ENCODE measurements at places on chromosomes 12 and 14.

DNA sequence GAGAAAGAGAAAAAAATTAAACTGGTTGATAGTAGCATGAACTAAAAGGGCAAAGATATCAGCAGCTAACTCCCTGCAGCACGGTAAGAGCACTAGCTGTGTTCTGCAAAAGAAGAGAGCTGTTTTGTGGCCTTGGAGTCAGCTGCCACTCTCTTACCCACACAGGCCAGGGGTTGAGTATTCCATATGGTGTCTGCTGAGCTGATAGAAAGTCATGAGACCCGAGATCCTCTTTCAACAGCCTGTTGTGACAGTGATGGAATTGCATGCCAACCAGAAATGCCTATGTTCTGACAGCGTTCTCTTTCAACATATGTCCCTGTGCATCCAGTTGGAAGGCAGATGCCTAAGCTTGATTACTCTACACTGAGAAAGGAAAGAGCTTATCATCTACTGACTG is 39.9 kb downstream of the TMTC1 start:
- DNase-seq = no peak

DNA sequence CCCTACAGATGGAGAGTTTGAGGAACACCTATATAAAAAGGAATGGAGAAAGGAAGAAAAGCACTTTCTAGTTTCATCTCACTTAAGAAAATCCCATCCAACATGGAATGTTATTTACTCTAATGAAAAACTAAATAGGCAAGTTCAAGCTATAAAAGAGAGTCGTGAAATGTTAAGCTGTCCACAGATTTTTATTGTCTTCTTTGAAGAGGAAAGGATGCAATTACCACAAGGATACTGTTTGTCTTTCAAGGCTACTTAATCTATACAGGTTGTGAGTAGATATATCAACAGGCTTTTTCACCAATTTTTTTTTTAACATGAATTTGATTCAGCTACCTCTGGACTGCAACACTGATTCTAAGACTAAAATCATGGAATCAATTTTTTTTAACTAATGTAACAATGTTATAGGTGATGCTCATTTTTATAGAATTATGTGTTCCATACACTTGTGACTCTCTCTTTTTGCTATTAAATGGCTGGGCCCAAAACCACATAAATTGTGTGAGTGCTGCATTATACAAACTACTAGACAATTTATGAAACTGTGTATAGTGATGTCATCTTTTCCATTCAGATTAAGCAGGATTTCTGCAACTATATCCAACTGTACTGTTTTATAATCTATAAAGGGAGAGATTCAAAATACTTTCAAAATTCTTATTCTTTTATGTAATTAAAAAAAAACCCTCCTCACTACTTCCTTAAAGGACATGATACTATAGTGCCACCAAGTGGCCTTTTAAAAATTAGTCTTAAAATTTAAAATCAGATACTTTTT is 26.8 kb upstream of the BMAL2 start:
- no peak for DNase-seq

DNA sequence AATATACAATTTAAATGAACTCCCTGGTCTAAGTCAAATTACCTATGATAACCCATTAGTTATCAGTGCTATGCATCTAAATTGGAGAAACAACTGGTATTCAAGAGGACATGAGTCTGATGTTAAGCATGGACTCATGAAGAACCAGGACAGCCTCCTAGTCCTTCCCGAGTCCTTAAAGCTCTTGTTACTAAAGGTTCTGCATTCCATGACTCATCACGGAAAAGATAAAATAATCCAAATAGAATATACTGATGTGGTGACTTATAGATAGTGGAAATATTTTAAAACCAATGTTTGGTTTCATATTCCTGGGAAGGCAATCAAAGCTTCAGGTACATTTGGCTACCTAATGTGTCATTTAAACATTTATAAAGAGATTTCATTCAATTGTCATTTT is 117.2 kb upstream of the PMCH start:
- DNase-seq = no peak

GRCh38 chr14:68932231-68932630 is 46.9 kb downstream of the ACTN1 start:
- DNase-seq = no peak

- no peak for DNase-seq
Observed at GRCh38 chr14:72528059-72528862, 365.6 kb downstream of the DPF3 start.

GRCh38 chr12:8887285-8887715 is 27.0 kb upstream of the PHC1 start:
- DNase-seq = no peak

DNA sequence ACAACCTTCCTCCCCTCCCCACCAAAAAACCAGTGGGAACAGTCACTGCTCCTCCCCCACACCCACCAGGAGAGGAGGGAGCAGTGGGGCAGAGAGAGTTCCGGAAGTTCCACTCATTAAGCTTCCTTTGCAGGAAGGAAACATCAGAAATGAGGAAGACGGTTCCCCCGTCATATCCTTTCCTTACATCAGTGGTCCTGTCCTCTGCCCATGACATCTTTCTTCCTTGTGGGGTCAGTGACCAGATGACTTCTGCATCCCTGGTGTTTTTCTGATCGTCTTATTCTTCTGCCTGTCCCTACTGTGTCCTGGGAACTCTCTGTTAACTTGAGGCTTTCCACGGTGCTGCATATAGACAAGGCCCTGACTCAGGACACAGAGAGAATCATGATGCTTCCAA is 40.8 kb upstream of the SPTLC2 start:
- no peak for DNase-seq

DNA sequence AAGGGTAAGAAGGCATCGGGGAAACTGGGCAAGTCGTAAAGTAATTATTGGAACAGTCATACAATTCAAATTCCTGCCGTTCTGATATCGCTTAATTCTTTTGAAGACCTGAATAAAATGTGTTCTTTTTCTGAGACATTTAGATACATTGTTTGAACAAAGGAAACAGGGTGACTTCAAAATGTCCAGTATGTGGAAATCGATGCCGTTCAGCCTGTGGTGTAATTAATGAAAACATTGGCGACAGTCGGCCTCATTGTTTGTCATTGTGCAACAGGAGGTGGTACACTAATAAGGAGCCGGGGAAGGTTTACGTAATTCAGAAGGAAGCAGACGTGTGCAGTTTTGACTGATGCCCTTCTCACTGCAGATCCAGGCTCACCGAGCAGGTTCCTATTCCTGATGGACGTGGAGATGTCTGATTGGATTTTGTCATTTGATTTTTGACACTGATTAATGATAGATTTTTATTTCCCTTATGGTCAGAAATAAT is 92.7 kb downstream of the BORCS5 start:
- no peak for DNase-seq

DNA sequence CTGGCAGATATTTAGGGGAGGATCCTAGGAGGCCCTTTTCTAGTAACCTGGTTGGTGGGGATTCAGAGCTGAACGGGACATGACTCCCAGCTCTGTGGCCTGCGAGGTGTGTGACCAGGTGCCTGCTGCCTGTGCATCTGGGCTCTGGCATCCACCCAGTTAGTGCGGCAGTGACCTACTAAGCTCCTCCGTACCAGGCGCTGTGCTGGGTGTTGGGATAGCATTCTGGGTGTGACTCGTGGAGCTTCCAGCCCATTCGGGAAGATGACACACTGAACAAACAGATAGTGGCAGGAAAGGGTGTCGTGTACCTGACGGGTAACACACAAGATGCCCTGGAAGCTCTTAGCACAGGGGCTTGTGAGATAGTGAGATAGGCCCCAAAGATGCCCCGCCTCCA is 80.9 kb downstream of the ACACB start:
- no peak for DNase-seq

- DNase-seq = no peak
Observed at GRCh38 chr14:40981247-40981646, 625.4 kb upstream of the LRFN5 start.

GRCh38 chr14:20794644-20795369 is 7.8 kb downstream of the RNASE1 start:
- no peak for DNase-seq

GRCh38 chr14:29030970-29031369 is 264.4 kb downstream of the FOXG1 start:
- no peak for DNase-seq

- no peak for DNase-seq
Observed at GRCh38 chr14:49863487-49864281, 11.1 kb upstream of the NEMF start.

DNA sequence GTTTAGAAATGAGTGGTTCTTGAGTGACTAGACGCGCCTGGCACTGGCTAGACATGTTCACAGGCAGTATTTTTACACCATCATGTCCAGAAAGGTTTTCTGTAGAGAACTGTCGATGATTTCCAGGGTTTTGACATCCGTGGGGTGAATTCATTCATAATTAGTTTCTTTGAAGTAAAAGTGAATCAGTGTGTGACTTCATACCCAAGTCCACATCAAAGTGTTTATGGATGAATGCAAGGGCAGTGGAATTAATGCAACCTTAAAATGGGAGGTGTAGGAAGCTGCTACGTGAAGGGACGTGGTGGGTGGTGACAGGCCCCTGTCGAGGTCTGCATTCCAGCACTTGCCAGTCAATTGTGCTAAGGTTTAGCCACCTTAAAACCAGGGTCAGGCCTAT is 38.4 kb upstream of the ELK3 start:
- DNase-seq = no peak

- DNase-seq = no peak
Observed at GRCh38 chr12:10136637-10137205, 6.7 kb upstream of the CLEC7A start.

GRCh38 chr12:68240079-68240478 is 13.3 kb downstream of the IL22 start:
- DNase-seq = no peak

- DNase-seq = no peak
Observed at GRCh38 chr14:45467023-45467422, 214.0 kb upstream of the MIS18BP1 start.

DNA sequence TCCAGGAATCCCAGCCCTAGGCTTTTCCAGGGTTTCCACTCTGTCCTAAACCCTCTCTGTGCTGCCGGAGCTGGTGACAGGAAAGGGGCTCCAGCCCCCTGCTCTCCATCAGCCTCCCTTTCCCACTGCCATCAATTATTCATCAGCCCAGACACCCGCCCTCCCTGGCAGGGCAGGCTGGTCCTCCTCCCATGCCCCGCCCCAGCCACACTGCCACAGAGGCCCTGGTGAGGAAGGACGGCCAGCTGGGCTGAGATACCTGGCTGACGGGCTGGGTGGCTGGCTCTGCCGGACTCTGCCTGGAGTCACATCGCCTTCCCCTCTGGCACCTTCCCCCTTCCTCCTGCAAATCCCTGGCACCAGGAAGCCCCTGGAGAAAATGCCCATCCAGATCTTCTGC is 11.9 kb upstream of the SMARCD1 start:
- no peak for DNase-seq

DNA sequence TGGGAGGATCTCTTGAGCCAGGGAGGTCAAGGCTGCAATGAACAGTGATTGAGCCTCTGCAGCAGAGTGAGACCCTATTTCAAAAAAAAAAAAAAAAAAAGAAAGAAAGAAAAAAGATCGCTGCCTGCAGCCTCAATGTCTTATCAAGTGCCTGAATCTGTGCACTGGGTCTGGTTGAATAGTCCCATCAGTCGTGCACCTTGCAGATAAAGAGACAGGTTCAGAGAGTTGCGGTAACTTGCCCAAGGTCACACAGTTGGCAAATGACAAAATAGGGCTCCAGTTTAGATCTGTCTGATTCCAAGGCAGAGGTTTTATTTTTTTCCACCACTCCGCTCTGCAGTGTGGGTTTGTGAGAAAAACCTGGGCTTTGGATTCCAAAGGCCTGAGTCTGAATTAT is 649 bp upstream of the PLA2G1B start:
- DNase-seq = no peak

DNA sequence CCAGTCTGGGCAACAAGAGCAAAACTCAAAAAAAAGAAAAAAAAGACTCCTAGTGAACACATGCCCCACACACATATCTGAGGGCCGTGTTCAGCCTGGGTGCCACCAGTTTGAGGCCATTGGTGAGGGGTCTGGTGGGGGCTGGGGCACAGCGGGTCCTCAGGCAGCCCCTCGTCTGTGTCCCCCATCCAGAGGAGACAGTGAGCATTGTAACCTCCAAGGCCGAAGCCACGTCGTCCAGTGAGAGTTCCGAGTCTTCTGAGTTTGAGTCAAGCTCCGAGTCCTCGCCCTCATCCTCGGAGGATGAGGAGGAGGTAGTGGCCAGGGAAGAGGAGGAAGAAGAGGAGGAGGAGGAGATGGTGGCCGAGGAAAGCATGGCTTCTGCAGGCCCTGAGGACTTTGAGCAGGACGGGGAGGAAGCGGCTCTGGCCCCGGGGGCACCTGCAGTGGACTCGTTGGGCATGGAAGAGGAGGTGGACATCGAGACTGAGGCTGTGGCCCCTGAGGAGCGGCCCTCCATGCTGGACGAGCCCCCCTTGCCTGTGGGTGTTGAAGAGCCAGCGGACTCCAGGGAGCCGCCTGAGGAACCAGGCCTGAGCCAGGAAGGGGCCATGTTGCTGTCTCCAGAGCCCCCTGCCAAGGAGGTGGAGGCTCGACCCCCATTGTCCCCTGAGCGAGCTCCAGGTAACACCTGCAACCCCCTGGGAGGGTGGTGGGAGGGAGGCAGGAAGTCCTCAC is 15.6 kb downstream of the SETD1B start:
- no peak for DNase-seq

All from cortex of kidney (tissue), 1 donor.